Spinal cord (tissue), 10 donors: ENCODE measurements at places on chromosomes 5 and 9.

- DNase-seq: no peak
Observed at GRCh38 chr9:79639354-79639753, 67.6 kb downstream of the TLE4 start.

GRCh38 chr9:114662081-114662989 is 4.7 kb upstream of the TEX53 start:
- peak; percentile 49 for DNase-seq

- no peak for DNase-seq
Observed at GRCh38 chr9:133347515-133347984, 381 bp downstream of the MED22 start.

GRCh38 chr9:110351009-110351467 is 13.4 kb upstream of the TXNDC8 start:
- no peak for DNase-seq

GRCh38 chr5:175582697-175583096 is 75.2 kb upstream of the HRH2 start:
- DNase-seq: no peak

DNA sequence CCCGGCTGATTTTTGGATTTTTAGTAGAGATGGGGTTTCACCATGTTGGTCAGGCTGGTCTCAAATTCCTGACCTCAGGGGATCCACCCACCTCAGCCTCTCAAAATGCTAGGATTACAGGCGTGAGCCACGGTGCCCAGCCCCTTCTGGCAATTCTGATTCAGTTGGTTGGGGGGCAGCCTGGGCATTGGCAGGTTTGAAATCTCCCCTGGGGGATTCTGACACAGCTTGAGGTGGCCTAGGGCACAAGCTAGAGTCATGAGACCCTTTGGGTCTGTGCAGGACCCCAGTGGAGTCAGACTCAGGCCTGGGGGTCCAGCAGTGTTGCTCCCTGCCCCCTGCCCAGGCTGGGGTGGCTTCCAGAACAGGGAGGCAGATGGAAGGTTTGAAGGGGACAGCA is 239.8 kb downstream of the PBX3 start:
- no peak for DNase-seq

DNA sequence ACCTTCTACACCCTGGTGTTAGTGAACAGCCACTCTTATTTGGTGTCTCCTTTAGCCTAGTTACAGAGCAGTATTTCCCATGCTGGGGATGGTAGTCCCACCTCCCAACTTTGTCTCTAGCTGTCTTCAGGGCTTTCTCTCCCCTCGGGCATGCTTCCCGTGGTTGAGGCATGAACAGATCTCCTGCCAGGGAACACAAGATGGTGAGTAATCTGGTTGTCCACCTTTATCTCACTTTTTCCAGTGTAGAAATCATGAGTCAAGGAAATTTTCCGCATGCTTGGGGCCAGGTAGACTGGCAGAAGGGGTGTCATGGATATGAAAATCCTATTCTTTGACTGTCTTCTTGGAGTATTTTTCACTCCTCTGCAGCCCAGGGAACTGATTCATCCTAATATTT is 532.9 kb downstream of the ANXA1 start:
- DNase-seq: no peak

DNA sequence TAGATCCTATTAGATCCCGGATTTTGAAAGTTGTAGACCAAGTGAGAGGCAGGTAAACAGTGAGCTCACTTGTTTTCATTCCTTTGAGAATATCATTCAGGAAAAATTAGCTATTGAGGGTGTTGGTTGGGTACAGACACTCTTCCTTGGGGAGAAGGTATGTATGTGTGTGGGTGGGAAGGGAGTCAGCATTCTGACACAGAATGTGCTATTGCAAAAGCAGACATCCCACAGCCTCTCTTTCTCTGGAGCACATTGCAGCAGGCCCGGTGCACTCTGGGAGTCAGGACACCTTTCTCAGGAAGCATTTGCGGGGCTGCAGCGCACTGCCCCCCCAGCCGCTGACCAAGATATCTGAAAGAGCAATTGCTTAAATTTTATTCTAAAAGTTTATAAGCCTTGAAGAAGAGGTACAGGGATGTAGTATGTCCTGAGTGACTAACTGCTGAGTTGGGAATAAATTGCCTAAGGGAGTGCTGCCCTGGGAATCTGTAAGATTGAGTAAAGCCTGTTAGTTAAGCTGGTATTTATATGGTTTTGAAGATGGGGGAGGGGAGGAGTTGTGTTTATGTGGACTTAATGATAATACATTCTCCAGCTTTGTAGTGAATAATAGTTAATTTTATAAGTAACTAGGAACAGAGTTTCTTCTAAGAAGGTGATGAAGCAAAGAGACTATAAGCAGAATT is 5.2 kb downstream of the TNFAIP8 start:
- DNase-seq: no peak

DNA sequence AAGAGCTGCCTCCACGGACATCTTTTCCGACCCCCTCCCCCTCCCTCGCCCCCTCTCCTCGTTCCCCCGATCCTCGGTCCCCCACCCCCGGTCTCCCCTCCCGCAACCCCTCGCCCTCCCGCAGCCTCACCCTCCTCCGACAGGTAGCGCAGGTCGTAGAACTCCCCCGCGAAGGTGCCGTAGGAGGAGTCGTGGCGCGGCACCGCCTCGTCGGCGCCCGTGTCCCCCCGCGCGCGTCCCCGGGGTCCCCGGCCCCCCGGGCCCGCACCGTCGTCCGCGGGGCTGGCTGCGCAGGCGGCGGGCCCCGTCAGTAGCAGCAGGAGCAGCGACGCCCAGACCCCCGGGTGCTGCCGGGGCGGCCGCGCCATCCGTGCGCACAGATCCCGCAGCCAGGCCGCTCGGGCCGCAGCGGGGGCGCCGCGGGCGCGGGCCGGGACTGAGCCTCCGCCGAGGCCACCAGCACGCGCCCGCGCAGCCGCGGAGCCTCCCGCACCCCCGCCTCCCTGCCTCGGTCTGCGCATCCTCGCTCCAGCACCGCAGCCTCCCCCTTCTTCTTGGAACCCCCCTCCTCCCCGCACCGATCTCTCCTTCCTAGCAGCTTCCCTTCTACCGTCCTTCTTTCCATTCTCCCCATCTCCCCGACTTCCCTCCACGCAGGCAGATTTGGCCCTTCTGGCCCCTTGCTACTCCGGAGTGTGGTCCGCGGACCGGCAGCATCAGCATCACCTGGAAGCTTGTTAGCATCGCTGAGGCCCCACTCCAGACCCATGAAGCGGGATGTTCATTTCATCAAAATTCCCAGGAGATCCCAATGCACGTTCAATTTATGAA is at the start of gene FRRS1L:
TSS of gene FRRS1L (minus strand) at position 479 of the 831 bp plus-strand sequence. CDS start at position 368, 111 bp downstream.
- DNase-seq: peak; percentile 31

- DNase-seq: no peak
Observed at GRCh38 chr5:127892467-127893207, 189.4 kb downstream of the CCDC192 start.
